ENCODE measurements at places on chromosomes 12 and 14. TPM values are rescaled to one million over a fixed set of nuclear protein-coding genes. Genes with fewer than 3 reads are reported as not detected.

DRAM1 gene
- total RNA-seq = 3.3 TPM

TSPAN11 gene
- total RNA-seq = not detected

FERMT2 gene
- 0.52 TPM for total RNA-seq

KRT83 gene
- total RNA-seq = not detected

LRRK2 gene
- 1.5 TPM for total RNA-seq

PTGER2 gene
- 3.2 TPM for total RNA-seq

ABHD12B gene
- total RNA-seq = not detected

SLC39A2 gene
- 0.80 TPM for total RNA-seq

PTCSC3 gene
- total RNA-seq = not detected

RNASE7 gene
- total RNA-seq = not detected

MIP gene
- not detected for total RNA-seq

SNAPC1 gene
- 4.7 TPM for total RNA-seq

TRMT5 gene
- total RNA-seq = 12.6 TPM

FAM186B gene
- total RNA-seq = 0.33 TPM

C3AR1 gene
- 1.5 TPM for total RNA-seq

TAS2R50 gene
- 1.2 TPM for total RNA-seq

RTL1 gene
- total RNA-seq = not detected

RAD9B gene
- total RNA-seq = 3.8 TPM

RTN1 gene
- not detected for total RNA-seq

NPFF gene
- total RNA-seq = not detected

PPFIA2 gene
- total RNA-seq = not detected

KLRK1 gene
- 865 TPM for total RNA-seq

ALDH2 gene
- 3.1 TPM for total RNA-seq

CCDC177 gene
- not detected for total RNA-seq

SLC25A29 gene
- 16.1 TPM for total RNA-seq

TPI1 gene
- 163 TPM for total RNA-seq

GLIPR1L2 gene
- 0.91 TPM for total RNA-seq

GZMB gene
- 0.49 TPM for total RNA-seq

FGD4 gene
- total RNA-seq = 0.47 TPM

RIMBP2 gene
- total RNA-seq = not detected

TM9SF1 gene
- 19.4 TPM for total RNA-seq

FZD10 gene
- not detected for total RNA-seq

TMEM253 gene
- not detected for total RNA-seq

SMOC1 gene
- not detected for total RNA-seq

KLHDC1 gene
- 19.3 TPM for total RNA-seq

NUAK1 gene
- not detected for total RNA-seq

BORCS5 gene
- total RNA-seq = 12.4 TPM

EPYC gene
- not detected for total RNA-seq

HSPB8 gene
- not detected for total RNA-seq

VRTN gene
- not detected for total RNA-seq

IKZF4 gene
- total RNA-seq = 5.2 TPM

NXPH4 gene
- total RNA-seq = 0.55 TPM

CMTM5 gene
- not detected for total RNA-seq

SDR9C7 gene
- total RNA-seq = not detected

TAS2R30 gene
- 5.0 TPM for total RNA-seq

GDF3 gene
- not detected for total RNA-seq

SIRT4 gene
- total RNA-seq = 2.4 TPM

ASCL1 gene
- not detected for total RNA-seq

POTEG gene
- total RNA-seq = not detected
